Small intestine (tissue), 16 donors: ENCODE measurements at places on chromosomes 7 and 10. TPM values are rescaled to one million over a fixed set of nuclear protein-coding genes. Genes with fewer than 3 reads are reported as not detected.

- DNase-seq, result peak; percentile 19
- H3K27ac ChIP-seq, result no peak overlapping the region
- no peak overlapping the region for H3K4me3 ChIP-seq
- H3K36me3 ChIP-seq, result no peaks in the 10 kb centered on the region
Observed at GRCh38 chr7:109844362-109844761, 1246.6 kb upstream of the LRRN3 start.

- no peaks in the 10 kb centered on the region for H3K36me3 ChIP-seq
- no peaks in the 10 kb centered on the region for H3K27me3 ChIP-seq
- no peak overlapping the region for H3K27ac ChIP-seq
- peaks cover 6% of the 10 kb centered on the region for H3K4me1 ChIP-seq
- DNase-seq, result no peak
- H3K4me3 ChIP-seq, result no peak overlapping the region
Observed at GRCh38 chr7:45153233-45153632, 4.4 kb upstream of the RAMP3 start.

DNA sequence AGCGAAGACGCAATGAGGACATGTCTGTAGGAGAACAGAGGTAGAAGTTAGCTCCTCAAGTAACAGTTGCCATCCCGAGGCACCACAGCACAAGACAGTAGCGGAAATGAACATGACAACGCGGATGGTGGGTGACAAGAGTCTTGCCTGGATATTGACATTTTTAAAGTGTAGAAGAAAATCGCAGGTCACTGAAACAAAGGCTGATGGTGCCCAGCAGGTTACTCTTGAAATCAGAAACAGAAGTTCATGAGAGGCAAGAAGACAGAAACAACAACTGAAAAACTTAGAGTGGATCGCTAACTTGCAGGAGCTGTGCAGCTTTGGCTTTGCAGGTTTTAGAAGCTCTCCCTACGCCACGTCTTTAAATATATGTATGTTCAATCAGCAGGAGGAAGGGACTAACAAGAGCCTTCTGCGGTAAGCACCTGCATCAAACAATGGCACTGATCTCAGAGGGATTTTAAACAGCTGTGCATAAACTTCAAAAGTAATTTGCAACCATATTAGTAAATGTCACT, 1.8 kb downstream of the PRKCQ start:
- H3K36me3 ChIP-seq, result no peaks in the 10 kb centered on the region
- DNase-seq, result no peak
- H3K27me3 ChIP-seq, result no peaks in the 10 kb centered on the region
- H3K4me3 ChIP-seq, result peak overlapping the region; percentile 93

DNA sequence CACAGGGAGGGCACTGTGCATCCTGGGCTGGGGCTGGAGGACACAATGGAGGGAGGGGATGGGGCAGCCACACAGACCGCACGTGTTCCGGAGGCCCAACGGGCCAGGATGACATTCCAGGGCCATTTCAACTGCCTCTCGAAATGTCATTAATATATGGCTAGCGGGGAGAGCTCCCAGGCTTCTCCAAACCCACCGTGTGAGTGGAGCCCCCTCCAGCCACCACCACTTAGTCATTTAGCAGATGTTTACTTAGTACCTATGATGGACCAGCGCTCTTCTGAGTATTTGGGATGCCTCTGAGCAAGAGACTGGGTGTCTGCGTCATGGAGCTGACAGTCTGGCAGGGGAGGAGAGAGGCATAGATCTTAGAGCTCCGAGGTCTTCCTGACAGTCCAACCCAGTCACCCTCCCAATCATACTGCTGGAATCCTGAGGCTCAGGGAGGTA, 107.3 kb downstream of the ZMIZ1 start:
- no peaks in the 10 kb centered on the region for H3K36me3 ChIP-seq
- H3K27ac ChIP-seq, result peak overlapping the region; percentile 27
- no peaks in the 10 kb centered on the region for H3K27me3 ChIP-seq
- no peak overlapping the region for H3K4me3 ChIP-seq

DNA sequence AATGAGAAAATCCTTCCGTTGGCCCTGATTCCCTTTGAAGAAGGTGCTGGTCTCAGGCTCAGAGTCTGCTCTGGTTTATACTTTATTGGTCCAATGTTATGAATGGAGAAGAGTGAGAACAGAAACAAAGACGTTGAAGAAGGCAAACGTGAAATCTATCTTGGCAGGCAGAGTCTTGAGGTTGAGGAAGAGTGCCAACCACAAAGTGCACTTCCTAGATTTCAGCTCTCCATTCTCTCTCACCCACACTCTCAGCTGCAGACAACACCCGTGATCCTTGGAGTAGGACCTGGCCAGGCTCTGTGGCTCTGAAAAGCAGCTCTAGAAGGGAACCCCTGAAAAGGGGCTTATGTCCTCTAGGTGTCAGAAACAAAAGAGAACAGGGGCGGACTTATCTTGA, 128.9 kb upstream of the PLXNA4 start:
- DNase-seq, result no peak
- no peak overlapping the region for H3K4me3 ChIP-seq
- H3K36me3 ChIP-seq, result no peaks in the 10 kb centered on the region

NAMPT gene
- polyA plus RNA-seq, result 53.2 TPM

PAX2 gene
- polyA plus RNA-seq, result not detected
